ENCODE measurements at places on chromosomes 12 and 14.

- H3K4me1 ChIP-seq, result no peaks in the 10 kb centered on the region
- no peaks in the 10 kb centered on the region for H3K36me3 ChIP-seq
- no peak overlapping the region for H3K27ac ChIP-seq
Observed at GRCh38 chr14:34110531-34110930, 159.7 kb upstream of the EGLN3 start.

DNA sequence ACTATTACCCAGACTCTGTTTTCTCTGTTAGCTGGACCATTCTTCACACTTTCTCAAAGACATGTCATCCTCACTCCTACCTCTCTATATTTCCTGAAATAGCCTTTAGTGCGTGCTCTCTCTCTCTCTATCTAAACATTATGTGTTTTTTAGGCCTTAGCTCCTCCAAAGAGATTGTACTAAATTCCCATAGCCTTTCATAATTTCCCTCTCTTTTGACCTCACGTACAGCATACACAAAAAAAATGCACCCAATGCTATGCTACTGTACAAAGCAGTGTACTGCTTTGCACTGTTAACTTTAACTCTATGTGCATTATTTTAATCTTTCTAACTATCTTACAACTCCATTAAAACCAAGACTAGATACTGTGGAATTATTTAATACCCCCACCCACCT lies 288.4 kb downstream of the DAD1 start:
- no peaks in the 10 kb centered on the region for H3K36me3 ChIP-seq
- H3K4me3 ChIP-seq, result no peak overlapping the region
- no peaks in the 10 kb centered on the region for H3K4me1 ChIP-seq

DNA sequence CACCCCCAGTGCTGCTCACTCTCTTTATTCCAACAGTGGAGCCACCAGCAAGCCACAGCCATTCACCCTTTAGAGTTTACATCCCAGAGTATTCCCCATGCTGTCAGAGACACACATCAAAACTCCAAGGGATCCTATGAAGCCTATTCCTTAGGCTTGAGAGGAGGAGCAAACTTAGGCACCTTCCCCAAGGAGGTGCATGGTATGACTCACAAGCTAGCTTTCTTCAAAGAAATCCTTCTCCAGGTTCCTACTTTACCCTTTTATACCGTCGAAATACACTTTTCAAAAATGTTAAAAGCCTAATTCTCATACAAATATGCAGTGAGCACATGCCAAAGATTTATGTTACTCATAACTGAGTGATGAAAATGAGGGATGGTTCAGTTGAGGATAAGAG lies 175.4 kb downstream of the ETNK1 start:
- no peak for DNase-seq
- no peaks in the 10 kb centered on the region for H3K36me3 ChIP-seq
- no peaks in the 10 kb centered on the region for H3K27me3 ChIP-seq
- H3K4me3 ChIP-seq, result no peak overlapping the region
- no peaks in the 10 kb centered on the region for H3K4me1 ChIP-seq

DNA sequence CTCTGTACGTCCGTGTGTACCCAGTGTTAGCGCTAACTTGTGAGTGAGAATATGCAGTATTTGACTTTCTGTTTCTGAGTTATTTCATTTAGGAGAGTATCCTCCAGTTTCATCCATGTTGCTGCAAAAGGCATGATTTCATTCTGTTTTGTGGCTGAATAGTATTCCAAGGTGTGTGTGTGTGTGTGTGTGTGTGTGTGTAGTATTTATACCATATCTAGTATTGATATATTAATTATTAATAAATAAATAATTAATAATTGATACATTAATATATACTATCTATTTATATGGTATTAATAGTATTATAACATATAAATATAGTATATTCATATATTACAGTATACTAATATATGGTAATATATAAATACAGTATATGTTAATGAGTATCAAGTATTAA lies 101.8 kb upstream of the CCND2 start:
- no peak overlapping the region for H3K27ac ChIP-seq
- no peaks in the 10 kb centered on the region for H3K36me3 ChIP-seq
- H3K4me1 ChIP-seq, result no peaks in the 10 kb centered on the region
- no peak for DNase-seq
- H3K4me3 ChIP-seq, result no peak overlapping the region

DNA sequence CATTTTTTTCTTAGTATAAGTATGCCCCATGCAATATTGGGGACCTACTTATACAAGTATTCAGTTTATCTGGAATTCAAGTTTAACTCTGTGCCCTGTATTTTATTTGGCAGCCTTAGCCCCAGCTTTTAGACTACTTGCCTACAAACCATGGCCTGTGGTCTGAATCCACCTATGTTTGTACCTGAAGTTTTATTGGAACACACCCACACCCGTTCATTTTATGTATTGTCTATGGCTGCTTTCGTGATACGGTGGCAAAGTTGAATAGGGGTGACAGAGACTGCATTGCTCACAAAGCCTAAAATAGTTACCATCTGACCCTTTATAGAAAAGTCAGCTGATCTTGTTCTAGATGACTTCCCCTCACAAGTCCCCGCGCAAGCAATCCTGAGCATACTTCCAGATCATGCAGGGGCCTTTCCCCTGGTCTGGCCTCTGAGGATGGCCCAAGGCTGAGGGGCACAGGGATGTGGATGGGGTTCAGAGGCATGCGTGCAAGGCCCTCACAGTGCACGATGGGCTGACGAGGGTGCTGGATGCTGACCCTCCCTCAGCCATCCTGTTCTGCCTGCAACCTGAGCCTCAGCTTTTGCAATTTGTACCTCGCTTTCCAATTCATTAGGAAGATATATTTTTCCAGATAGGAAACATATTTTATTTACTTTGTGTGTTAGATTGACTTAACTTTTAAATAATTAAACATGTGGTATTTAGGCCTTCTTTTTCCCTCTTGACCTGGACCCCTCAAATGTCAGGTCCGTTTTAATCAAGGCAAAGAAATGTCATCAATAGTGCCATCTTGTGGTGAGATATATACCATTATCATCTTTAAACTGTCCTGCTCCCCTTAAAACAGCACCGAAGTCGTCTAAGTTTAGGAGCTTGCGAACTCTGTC lies 527.3 kb upstream of the CCDC196 start:
- no peak overlapping the region for H3K27ac ChIP-seq
- H3K36me3 ChIP-seq, result no peaks in the 10 kb centered on the region
- no peaks in the 10 kb centered on the region for H3K4me1 ChIP-seq

DNA sequence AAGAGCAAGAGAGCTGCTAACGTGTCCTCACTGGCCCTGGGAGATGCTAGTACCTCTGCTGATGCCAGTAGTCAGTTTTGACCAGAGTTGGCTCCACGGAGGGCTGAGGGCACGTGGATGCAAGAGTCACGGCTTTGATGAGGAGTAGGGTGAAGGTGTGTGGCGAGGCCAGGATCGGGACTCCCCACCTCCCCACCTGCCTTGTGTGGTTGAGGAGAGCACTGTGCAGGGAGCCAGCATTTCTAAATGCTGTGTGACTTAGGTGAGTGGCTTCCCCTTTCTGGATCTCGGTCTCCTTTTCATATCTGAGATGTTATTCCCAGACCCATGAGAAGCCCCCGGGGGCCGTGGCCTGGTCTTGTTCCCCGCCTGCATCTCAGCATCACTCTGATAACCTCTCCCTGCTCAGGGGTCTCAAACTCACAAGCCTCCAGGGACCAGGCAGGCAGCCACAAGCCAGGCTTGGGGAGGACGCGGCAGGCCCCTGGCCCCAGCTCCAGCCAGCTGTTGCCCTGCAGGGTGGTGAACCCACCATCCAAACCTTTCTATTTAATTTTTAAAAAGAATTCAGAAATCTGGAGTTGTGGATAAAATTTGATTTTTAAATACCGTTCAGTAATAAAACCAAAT lies 32.1 kb downstream of the MVK start:
- no peaks in the 10 kb centered on the region for H3K27me3 ChIP-seq
- peaks cover 14% of the 10 kb centered on the region for H3K4me1 ChIP-seq
- no peak overlapping the region for H3K27ac ChIP-seq
- no peak overlapping the region for H3K4me3 ChIP-seq
- no peak for DNase-seq
- no peaks in the 10 kb centered on the region for H3K36me3 ChIP-seq

DNA sequence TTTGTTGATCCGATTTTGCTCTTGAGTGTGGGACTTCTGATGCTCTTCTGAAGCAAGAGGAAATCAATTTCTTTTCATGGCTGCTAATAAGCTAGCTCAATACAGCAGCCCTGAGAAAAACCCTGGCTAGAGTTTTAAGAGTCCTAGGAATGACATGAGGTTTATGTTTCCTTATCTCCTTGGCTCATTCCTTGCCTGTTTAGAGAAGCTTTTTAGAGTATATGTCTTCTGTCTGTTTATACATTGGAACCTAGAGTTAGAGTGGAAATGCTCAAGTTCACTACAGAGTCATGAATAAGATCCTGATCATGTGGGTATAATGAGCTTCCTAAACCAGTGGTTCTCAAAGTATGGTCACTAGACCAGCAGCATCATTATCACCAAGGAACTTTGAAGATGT lies 34.5 kb downstream of the SMOC1 start:
- H3K27me3 ChIP-seq, result no peaks in the 10 kb centered on the region
- H3K4me1 ChIP-seq, result no peaks in the 10 kb centered on the region
- no peak overlapping the region for H3K27ac ChIP-seq
- H3K36me3 ChIP-seq, result no peaks in the 10 kb centered on the region
- no peak for DNase-seq

DNA sequence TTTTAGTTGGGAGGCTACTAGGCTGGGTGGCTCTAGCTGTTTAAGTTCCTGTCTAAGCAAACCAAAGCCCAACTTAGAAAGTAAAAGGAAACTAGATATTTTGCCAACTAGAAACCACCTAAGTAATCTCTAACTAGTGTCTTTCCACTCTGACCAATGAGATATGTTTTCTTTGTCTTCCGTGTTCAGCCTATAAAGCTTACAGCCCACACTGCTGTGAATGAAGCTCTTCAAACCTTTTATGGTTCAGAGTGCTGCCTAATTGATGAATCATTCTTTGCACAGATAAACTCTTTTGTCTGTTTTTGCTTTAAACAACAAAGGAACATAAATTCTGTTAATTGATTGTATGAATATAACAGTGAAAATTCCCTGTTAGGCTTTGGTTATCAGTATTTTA lies 66.1 kb downstream of the FUT8 start:
- no peaks in the 10 kb centered on the region for H3K27me3 ChIP-seq
- no peak overlapping the region for H3K27ac ChIP-seq
- DNase-seq, result no peak
- peaks cover 3% of the 10 kb centered on the region for H3K4me1 ChIP-seq
- no peak overlapping the region for H3K4me3 ChIP-seq
